MCF 10A (cell line): ENCODE measurements at places on chromosomes 13 and 19. TPM values are rescaled to one million over a fixed set of nuclear protein-coding genes. Genes with fewer than 3 reads are reported as not detected.

- no peak for DNase-seq
- H3K27ac ChIP-seq = no peak overlapping the region
- no peak overlapping the region for H3K4me3 ChIP-seq
Measured at GRCh38 chr19:20038358-20039202, 725 bp downstream of the ZNF682 start.

GRCh38 chr19:33394006-33394722, 20.7 kb downstream of the CEBPG start:
- H3K4me1 ChIP-seq = peaks cover 17% of the 10 kb centered on the region
- H3K27me3 ChIP-seq = no peaks in the 10 kb centered on the region
- H3K4me3 ChIP-seq = no peak overlapping the region
- H3K36me3 ChIP-seq = no peaks in the 10 kb centered on the region

GGN gene
- total RNA-seq = 0.27 and 1.4 TPM in 2 replicates

DNA sequence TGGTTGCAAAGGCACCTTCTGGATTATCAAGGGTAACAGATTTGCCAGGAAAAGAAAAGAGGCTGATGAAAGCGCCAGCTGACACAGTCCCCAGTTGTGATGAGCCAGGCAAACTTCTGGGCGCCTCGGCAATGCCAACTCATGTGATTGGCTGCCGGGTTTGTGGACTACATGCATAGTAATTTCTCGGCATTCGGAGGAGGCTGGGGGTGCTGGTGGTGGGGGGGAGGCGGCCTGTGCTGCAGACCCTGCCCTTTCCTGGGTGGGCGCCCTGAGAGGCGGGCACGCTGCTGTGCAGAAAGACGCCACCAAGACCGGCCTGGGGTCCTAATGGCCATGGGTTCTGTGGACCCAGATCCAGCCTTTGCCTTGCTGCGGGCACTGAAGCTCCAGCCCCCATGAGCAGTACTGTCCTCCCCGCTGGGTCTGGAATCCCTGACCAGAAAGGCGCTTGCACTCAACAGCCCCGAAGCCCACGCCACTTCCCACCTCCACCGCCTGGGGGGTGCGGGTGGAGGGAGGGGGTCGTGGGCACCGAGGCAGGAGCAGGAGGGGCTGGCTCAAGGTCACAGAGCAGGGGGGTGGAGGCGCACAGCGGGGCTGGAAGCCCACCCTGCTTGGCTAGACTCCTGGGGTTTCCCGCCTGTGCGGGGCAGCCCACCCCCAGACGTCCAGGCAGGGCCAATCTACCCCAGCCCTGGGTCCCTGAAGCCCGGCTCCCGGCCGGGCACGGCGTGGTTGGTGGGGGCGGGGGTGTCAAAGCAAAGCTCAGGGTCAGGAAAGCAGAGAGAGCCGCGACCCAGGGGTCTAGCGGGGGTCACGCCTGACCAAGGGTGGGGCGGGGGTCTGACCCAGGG, 1.0 kb downstream of the DIRAS1 start:
- no peaks in the 10 kb centered on the region for H3K27me3 ChIP-seq
- H3K27ac ChIP-seq = no peak overlapping the region

DNA sequence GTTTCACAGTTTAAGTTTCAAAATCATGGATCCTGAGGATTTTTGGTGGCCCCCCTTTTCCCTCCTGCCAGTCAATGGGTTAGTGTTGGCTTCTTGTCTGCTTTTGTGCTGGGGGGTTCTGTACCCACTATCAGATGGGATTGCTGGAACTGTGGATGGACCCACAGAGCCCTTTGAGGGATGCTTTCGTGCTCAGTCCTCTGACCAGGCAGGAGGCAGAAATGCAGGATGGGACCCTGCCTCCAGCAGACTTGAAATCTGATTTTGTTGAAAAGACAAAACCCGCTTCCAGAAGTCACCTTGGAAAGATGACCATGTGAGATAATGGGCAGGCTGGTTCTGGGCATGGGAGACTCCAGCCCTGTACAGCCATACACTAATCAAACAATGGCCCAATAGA, 408.9 kb downstream of the ZNF536 start:
- no peak for DNase-seq
- H3K4me1 ChIP-seq = no peaks in the 10 kb centered on the region
- H3K36me3 ChIP-seq = no peaks in the 10 kb centered on the region
- H3K27me3 ChIP-seq = no peaks in the 10 kb centered on the region
- no peak overlapping the region for H3K27ac ChIP-seq
- no peak overlapping the region for H3K4me3 ChIP-seq

- H3K27me3 ChIP-seq = peaks cover 29% of the 10 kb centered on the region
- DNase-seq = peak; percentile 87
- peak overlapping the region; percentile 66 for H3K27ac ChIP-seq
- H3K4me1 ChIP-seq = peaks cover 21% of the 10 kb centered on the region
- peaks cover 6% of the 10 kb centered on the region for H3K36me3 ChIP-seq
- H3K4me3 ChIP-seq = peak overlapping the region; percentile 66
Measured at GRCh38 chr13:27826379-27827353, 34.4 kb downstream of the GSX1 start.

- H3K4me1 ChIP-seq = peaks cover 16% of the 10 kb centered on the region
- no peak overlapping the region for H3K4me3 ChIP-seq
- no peak for DNase-seq
- H3K36me3 ChIP-seq = no peaks in the 10 kb centered on the region
- no peak overlapping the region for H3K27ac ChIP-seq
Measured at GRCh38 chr13:46372071-46372470, 15.0 kb downstream of the RUBCNL start.

DNA sequence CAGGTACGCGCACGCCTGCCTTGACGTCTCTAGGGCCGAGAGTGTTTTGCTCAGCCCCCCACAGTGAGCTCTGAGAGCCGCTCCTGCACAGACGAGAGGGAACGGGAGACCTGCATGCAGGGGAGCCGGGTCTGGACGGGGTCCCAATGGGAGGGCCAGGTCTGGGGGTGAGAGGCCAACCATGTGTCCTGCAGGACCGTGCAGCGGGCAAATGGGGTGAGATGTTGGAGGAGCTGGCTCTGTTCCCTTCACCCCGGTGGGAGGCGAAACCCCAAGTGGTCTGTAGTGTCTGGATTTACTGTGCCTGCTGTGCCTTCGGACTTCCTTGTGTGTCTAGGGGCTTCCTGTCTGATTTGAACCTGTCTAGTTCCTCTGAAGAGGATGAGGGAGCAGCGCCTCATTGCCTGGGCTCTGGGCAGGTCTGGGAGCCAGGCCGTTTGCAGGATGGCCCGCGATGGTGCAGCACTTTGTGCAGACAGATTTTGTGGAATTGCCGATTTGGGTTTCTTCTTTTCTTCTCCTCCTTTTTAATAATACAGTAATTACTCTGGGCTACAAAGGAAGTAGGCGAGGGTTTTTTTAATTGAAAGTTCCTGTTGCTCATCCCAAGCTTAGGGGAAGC, 2.1 kb downstream of the CSNK1G2 start:
- no peaks in the 10 kb centered on the region for H3K36me3 ChIP-seq
- peak overlapping the region; percentile 75 for H3K27ac ChIP-seq
- peaks cover 12% of the 10 kb centered on the region for H3K4me1 ChIP-seq
- peak overlapping the region; percentile 83 for H3K4me3 ChIP-seq
- H3K27me3 ChIP-seq = no peaks in the 10 kb centered on the region

- no peak overlapping the region for H3K4me3 ChIP-seq
- H3K36me3 ChIP-seq = peaks cover 2% of the 10 kb centered on the region
- H3K27ac ChIP-seq = no peak overlapping the region
- no peaks in the 10 kb centered on the region for H3K4me1 ChIP-seq
- H3K27me3 ChIP-seq = no peaks in the 10 kb centered on the region
- peak; percentile 75 for DNase-seq
Measured at GRCh38 chr19:49506575-49507105, 5.8 kb upstream of the FCGRT start.

DNA sequence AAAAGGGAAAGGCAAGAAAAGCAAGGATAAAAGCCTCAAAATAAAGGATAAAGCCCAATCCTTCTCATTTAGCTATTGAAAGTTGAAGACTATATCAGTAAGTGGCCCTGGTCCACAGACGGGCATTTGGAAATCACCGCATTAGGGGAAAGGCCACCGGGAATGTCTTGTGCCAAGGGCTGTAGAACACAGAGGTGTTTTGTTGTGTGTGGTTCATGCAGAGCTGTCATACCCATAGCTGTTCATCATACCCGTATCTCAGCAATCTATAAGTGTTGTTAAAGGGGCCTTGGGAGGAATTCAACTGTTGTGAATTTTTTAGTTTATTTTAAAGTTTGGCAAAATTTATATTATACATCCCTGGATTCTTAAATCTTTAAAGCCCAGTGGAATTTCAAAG, 33.0 kb downstream of the DLEU7 start:
- no peak overlapping the region for H3K4me3 ChIP-seq
- no peaks in the 10 kb centered on the region for H3K4me1 ChIP-seq
- no peak overlapping the region for H3K27ac ChIP-seq
- DNase-seq = no peak
- H3K27me3 ChIP-seq = no peaks in the 10 kb centered on the region
- H3K36me3 ChIP-seq = no peaks in the 10 kb centered on the region

GRCh38 chr19:51090471-51090870, 7.8 kb upstream of the KLK14 start:
- peaks cover 6% of the 10 kb centered on the region for H3K36me3 ChIP-seq
- no peak for DNase-seq
- H3K27ac ChIP-seq = no peak overlapping the region
- H3K4me3 ChIP-seq = no peak overlapping the region
- no peaks in the 10 kb centered on the region for H3K27me3 ChIP-seq

DNA sequence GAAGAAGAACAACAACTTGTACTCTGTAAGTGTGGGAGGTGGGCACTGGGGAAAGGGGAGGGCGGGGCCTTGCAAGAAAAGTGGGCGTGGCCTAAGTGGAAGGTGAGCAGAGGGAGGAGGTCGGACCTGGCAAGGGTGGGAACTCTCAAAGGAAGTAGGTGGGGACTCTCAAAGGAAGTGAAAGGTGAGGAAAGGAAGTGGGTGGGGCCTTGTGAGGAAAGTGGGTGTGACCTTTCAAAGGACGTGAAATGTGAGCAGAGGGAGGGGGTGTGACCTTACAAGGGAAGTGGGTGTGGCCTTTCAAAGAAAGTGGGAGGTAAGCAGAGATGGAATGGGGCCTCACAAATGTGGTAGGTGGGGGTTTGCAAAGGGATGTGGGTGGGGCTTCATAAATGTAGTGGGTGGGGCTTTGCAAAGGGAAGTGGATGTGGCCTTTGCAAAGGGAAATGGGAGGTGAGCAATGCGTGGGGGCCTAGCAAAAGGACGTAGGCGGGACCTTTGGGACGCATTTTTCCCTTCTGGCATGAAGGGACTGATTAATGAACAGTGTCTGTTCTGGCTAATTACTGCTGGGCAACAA, 25.9 kb downstream of the ACSBG2 start:
- peaks cover 17% of the 10 kb centered on the region for H3K27me3 ChIP-seq
- H3K4me3 ChIP-seq = no peak overlapping the region
- H3K4me1 ChIP-seq = peaks cover 6% of the 10 kb centered on the region

DNA sequence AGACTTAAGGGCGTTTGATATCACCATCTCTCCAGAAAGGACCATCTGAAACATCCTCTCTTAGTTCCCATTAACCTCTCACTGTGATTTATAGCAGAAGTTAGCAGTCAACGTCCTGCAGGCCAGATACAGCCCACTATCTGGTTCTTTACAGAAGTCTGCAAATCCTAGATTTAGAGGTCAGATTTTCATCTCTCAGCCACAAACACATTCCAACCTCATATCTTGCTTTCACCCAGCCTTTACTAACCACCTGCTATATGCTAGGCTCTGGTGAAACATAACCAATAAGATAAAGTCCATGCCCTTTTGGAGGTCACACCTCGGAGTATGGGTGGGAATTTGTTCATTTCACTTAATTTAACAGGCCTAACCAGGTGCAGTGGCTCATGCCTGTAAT, 76.8 kb upstream of the CACNA1A start:
- DNase-seq = no peak
- H3K36me3 ChIP-seq = no peaks in the 10 kb centered on the region
- H3K27ac ChIP-seq = no peak overlapping the region
- no peaks in the 10 kb centered on the region for H3K4me1 ChIP-seq
- H3K4me3 ChIP-seq = no peak overlapping the region

INSL3 gene
- not detected in 2 replicates for total RNA-seq

- peak overlapping the region; percentile 62 for H3K27ac ChIP-seq
- peaks cover 24% of the 10 kb centered on the region for H3K4me1 ChIP-seq
- no peak for DNase-seq
- no peak overlapping the region for H3K4me3 ChIP-seq
- no peaks in the 10 kb centered on the region for H3K27me3 ChIP-seq
Measured at GRCh38 chr13:74288361-74288911, 154.2 kb upstream of the KLF12 start.

SIAH3 gene
- total RNA-seq = not detected in 2 replicates

GRCh38 chr13:52845334-52845761, 3.1 kb downstream of the PCDH8 start:
- peaks cover under 1% of the 10 kb centered on the region for H3K4me1 ChIP-seq
- no peak overlapping the region for H3K4me3 ChIP-seq
- DNase-seq = no peak
- H3K27ac ChIP-seq = no peak overlapping the region
- no peaks in the 10 kb centered on the region for H3K36me3 ChIP-seq
- peaks cover 40% of the 10 kb centered on the region for H3K27me3 ChIP-seq

MCEMP1 gene
- total RNA-seq = 0.44 TPM in 1 of 2 replicates, not detected in the other

DNA sequence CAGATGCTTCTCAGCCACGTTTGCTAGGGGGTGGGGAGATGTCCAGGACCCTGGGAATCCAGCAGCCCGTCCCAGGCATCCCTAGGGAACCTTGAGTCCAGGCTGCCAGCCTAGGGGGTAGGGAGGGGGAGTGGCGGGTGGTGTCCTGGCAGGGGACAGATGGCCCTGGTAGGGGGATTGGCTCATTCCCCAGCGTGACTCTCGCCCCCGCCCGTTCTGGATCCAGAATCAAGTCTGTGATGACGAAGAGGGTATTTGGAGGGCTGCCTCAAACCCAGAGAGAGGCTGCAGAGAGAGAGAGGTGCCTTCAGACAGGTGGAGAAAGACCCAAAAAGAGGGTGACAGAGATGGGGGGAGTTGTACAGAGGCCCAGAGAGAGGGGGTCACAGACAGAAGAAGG, 4.1 kb downstream of the SLC17A7 start:
- H3K27me3 ChIP-seq = peaks cover 59% of the 10 kb centered on the region
- H3K4me1 ChIP-seq = peaks cover 13% of the 10 kb centered on the region
- H3K4me3 ChIP-seq = no peak overlapping the region
- H3K27ac ChIP-seq = no peak overlapping the region
- no peaks in the 10 kb centered on the region for H3K36me3 ChIP-seq
- no peak for DNase-seq

GRCh38 chr19:48752496-48753365, at the start of gene FUT1:
FUT1 (minus strand) TSS chr19:48752641; CDS start chr19:48751281, 1,360 bp downstream.
- peak within 1 kb of the TSS; percentile 77 for H3K4me3 ChIP-seq
- H3K27me3 ChIP-seq = no peaks in the 10 kb centered on the region
- peak; percentile 91 for DNase-seq
- H3K27ac ChIP-seq = peak within 1 kb of the TSS; percentile 17
- H3K4me1 ChIP-seq = peaks cover 29% of the 10 kb centered on the region
- peaks cover 12% of the 10 kb centered on the region for H3K36me3 ChIP-seq
